ENCODE measurements at places on chromosomes 5 and 9. TPM values are rescaled to one million over a fixed set of nuclear protein-coding genes. Genes with fewer than 3 reads are reported as not detected.
A peak's percentile ranks its signal among the peaks of the same experiment; 100 is the strongest.

The INSL6 gene
- total RNA-seq: not detected

The PCDHAC2 gene
- not detected for total RNA-seq

The ANKRD34B gene
- total RNA-seq: not detected

The NPDC1 gene
- total RNA-seq: 0.60 TPM

The PAEP gene
- not detected for total RNA-seq

The SOHLH1 gene
- total RNA-seq: not detected

DNA sequence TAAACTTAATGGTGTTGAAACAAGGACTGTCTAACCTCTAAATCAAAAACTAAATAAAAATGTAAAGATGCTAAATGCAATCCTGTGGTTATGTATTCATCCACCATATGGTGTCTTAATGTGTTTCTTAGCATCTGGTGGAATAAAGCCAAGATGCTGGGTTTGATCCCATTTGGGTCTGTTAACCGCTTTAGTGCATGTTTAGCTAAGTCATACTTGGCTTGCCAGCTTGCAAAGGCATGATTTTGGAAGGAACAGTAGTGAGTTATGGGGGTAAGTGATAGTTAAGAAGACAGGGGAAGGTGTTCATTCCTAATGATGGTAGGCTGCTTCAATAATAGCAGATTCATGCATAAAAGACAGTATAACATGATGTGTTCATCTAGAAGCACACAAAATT, 139.0 kb upstream of the SLC27A6 start:
- DNase-seq: no peak

DNA sequence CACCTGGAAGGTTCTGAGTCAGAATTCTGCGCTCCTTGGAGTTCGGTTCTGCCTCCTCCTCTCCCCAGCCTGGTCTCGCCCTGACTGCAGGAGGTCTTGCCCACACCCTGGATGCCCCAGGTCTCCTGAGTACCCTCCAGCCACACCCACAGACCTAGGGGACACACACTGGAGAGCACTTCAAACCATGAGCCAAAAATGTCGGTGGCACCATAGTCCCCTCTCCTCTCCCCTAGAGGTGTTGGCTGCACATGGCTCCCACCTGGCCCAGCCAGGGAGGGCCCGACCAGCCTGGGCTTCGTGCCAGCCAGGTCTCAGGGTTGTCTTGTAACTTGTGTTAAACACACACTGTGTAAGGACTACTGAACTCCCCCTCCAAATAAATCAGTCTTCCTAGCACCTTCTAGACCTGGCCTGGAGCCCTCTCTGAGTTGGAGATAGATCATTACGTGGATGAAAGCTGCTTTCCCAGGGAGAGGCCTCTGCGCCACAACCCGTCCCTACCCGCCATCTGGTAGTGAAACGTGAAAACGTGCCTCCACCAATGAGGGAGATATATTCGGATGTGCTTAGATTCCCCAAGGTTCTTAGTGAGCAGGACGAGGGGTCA, 49.9 kb upstream of the CTSL start:
- DNase-seq: no peak

- no peak for DNase-seq
Measured at GRCh38 chr9:133106511-133107244, 14.4 kb downstream of the RALGDS start.

- no peak for DNase-seq
Measured at GRCh38 chr9:32455738-32456137, 70.3 kb downstream of the RIGI start.

DNA sequence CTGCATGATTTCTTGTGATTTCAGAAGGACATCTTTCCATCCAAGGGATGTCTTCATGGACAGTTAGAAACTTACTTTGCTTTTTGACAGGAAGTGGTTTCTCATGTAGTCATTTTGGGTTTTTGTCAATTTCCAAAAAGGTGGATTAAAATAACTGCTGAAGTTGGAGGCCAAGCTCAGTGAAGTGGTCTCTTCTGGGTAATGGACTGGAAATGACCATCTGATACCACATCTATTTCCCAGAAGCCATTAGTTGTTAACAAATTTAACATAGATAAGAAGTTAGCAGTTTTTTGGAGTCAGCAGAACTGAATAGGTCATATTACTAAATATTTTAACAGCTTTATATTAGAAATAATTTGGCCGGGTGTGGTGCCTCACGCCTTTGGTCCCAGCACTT, 86.2 kb upstream of the MYO10 start:
- peak; percentile 39 for DNase-seq

DNA sequence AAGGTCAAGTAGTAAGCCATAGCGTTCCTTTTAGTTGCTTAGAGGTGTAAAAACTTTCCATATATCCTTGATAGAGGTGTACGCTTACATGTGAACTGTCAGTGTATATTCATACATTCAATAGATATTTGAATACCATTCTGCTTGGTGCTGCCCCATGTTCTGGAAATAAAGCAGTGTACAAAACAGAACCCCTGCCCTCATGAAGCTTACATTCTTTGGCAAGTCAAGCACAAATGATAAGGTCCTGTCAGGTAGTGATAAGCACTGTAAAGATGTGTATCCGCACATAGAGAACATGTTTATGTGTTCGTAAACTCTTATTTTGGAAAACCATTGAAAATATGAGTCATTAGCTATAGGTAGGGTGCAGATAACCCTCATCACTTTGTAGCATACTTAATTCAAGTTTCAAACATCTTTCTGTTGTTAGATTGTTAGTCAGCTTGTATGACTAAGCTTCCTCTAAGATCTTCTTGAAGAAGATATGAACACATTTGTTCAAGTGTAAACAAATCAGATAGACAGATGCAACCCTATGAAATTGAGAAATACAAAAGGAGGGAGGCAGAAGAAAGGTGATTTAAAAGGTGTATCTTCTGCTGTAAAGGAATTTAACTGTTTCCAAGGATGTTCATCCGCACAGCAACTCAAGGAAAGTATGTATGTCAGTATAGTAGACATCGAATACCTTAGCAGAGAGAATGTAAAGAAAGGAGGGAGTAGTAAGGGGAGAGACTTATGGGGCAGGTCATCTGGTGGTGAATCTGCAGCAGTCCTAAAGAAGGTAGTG, 1.6 kb downstream of the GTF3C4 start:
- no peak for DNase-seq

GRCh38 chr9:91378695-91379127, 17.0 kb upstream of the AUH start:
- DNase-seq: peak; percentile 59

DNA sequence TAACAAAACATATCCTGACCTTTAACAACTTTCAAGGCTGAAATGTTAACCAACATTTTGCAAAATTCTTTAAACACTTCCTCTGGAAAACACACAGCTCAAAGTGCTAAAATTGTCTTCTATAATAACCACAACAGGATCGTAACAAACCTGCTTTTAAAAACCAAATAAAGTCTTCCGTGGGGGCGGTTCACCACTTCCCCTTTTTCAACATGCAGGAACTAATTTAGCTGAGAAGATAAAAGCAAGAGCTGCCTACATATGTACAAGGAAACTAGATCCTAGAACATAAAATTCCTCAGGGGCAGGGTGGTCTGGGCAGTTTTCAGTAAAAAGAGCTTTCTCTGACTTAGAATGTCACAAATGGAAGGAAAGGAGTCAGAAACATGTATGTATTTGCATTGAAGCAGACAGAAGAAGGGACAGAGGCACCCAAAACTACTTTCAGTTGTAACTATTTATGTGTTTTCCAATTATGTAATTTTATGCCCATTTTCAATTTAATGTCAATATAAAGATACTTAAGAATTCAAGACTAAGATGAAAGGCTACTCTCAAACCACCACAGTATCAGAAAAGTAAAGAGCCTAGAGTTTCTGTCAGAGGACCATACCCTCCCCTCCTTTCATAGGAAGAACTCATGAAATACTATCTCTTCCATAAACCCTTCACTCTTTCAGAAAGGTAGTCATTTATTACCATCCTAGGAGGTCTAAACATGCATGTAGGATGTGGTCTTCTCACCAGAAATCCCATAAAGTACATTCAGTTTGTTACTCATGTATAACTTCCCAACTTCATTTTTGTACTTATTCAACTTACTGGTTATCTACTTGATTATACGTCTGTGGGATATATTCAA, 185.9 kb upstream of the RASA1 start:
- DNase-seq: peak; percentile 10

DNA sequence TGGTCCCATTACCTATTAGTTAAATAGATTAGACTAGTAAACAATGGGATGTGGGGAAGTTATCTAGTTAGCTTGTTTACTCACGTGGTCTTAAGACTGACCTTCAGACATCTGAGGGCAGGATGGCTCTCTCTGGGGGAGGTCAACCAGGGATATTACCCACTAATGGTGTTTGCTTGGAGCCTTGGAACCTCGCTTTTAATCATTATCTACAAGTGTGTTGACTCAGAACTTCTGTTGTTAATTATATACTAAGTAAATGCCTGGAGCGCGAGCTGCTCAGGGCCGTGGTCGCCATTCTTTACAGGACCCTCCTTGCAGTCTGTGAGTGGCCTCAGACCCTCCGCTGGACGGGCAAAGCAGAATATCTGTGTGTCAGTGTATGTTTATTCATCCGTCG, 48.5 kb upstream of the ZNF354A start:
- no peak for DNase-seq

- DNase-seq: no peak
Measured at GRCh38 chr9:94761481-94761880, 35.0 kb downstream of the AOPEP start.

GRCh38 chr5:134084022-134084565, 30.4 kb upstream of the TCF7 start:
- DNase-seq: no peak

DNA sequence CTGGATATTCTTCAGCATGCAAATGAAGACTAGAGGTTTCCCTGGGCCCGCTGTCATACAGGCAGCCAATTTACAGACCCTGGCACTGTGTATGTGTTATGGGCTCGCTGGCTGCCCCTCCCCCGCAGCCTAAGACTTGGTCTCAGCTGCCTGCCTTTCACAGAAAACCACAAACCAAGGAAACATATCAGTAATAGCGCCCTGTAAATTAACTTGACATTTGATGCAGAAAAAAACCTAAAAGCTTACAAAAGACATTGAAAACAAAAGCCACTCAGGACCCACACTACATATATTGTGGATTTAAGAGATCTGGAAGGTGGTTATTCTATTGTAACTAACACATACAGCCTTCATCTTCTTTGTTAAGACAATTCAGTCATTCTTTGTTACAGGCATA, 287.0 kb upstream of the TMEM161B start:
- no peak for DNase-seq

GRCh38 chr9:88807426-88807825, 183.8 kb upstream of the S1PR3 start:
- DNase-seq: no peak

DNA sequence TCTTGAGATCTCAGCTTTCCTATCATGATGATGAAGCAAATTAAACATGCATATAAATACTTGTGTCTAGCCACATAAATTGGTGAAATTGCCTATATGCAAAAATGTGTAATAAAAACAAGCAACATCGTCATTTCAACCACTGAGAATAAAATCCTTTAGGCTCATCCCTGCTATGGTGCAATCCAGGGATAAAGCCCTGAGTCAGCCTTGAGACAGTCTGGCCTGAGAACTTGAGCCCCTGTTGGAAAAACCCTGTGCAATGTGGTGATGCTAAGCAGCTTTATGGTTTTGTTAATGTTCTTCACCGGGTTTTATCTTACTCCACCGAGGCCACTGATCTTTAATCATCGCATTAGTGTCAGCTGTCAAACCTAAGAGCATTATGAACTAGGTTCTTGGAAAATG, 170.5 kb downstream of the DCP2 start:
- DNase-seq: peak; percentile 56

GRCh38 chr9:35606726-35607125, 1.7 kb downstream of the TESK1 start:
- no peak for DNase-seq

DNA sequence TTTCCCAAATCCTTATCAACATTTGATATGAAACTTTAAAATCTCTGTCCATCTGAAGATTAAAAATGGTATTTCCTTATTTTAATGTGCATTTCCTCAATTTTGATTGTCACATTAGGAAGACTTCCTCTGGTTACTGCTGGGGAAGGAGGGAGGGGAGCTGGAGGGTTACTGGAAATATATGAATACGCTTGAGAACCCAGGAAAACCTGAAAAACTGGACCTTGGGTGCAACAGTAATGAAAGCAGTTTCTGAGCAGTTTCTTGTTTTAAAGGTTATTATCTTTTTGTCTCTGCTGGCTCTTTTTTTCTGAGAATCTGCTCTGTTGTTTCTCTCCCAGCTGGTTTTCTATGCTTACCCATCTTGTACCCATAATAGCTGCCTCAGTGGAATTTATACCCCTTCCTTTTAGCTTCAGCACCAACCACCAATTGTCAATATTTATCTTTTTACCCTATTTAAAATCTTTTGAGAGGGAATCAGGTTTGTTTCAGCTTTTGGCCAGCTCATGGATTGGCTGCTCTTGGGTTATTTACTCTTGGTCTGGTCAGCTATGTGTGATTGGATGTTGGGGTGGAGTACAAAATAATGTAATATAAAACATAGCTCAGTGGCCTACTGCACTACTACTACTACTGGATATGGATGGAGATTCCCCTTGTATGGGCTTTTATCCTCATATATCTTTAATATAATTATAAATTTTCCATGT, 67.4 kb downstream of the UNC13B start:
- DNase-seq: no peak

GRCh38 chr9:94490465-94490864, 64.4 kb upstream of the PCAT7 start:
- no peak for DNase-seq

GRCh38 chr5:174724484-174725260, at the start of gene MSX2:
MSX2 (plus strand) TSS chr5:174724582; CDS start chr5:174724660, 78 bp downstream.
- DNase-seq: peak; percentile 87

DNA sequence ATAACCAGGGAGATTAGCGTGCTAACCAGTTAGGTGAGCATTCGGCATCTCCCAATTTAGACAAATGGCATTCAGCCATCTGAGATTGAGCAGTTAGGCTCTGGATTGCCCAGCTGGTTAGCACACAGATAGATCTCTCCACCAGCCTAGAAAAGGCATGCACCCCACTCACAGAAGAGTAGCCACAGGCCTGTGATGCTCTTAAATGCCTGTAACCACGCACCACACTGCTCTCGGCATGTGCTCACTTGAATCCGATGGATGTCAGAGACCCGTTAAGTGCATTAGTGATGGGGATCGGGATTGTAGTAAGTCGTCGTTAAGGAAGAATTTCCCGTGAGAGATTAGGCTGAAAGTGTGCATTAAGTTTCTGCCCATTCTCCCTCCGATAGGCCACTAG, 23.0 kb downstream of the MARCHF6 start:
- no peak for DNase-seq

- peak; percentile 50 for DNase-seq
Measured at GRCh38 chr9:113895526-113895925, 19.4 kb downstream of the ZNF618 start.

- no peak for DNase-seq
Measured at GRCh38 chr5:1889321-1890065, 6.8 kb upstream of the IRX4 start.

- DNase-seq: no peak
Measured at GRCh38 chr5:120053841-120054240, 410.3 kb upstream of the PRR16 start.

Measured in RPMI7951 (cell line).